ENCODE measurements at places on chromosomes 13 and 19. TPM values are rescaled to one million over a fixed set of nuclear protein-coding genes. Genes with fewer than 3 reads are reported as not detected.

ADAMTS10 gene
- total RNA-seq: 0.33 TPM

FOXA3 gene
- not detected for total RNA-seq

ZNF285 gene
- 4.5 TPM for total RNA-seq

ZNF547 gene
- 6.0 TPM for total RNA-seq

XPO4 gene
- total RNA-seq: 27.4 TPM

KLK14 gene
- 0.82 TPM for total RNA-seq

- peaks cover 18% of the 10 kb centered on the region for H3K4me1 ChIP-seq
- H3K36me3 ChIP-seq: no peaks in the 10 kb centered on the region
- DNase-seq: no peak
- H3K27me3 ChIP-seq: peaks cover 61% of the 10 kb centered on the region
These were observed 855 bp downstream of the UNC13A start for GRCh38 chr19:17687141-17687856.

DNA sequence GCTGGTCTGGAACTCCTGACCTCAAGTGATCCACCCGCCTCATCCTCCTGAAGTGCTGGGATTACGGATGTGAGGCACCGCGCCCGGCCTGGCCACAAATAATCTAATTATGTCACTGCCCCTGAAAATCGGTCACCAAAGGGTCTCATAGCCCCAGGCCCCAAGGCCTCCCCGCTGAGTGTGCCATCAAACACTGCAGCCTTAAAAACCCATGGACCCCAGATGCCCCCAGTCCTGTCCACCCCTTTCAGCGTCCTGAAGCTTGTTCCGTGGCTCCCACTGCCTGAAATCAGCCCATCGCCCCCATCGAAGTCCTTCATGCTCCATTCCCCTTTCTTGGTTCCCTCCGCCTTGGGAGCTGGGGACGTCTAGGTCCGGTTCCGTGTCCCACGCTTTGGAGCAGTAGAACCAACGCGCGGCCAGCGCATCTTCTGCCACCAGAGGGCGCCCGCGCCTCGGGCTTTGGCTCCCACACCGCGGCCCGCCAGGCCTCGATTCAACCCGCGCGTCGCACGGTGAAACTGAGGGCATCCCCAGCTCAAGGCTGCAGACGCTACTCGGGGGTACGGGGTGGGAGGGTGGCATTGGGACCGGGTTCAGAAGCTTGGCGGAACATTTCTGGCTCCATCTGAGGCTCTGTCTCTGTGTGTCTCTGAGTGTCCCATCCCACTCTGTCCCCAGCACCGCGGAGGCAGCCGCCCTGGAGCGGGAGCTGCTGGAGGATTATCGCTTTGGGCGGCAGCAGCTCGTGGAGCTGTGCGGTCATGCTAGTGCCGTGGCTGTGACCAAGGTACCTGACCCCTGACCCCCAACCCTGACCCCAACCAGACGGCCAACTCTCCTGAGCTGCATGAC, 3.5 kb downstream of the YJEFN3 start:
- H3K27me3 ChIP-seq: no peaks in the 10 kb centered on the region
- DNase-seq: peak; percentile 86
- H3K4me1 ChIP-seq: peaks cover 13% of the 10 kb centered on the region
- no peak overlapping the region for H3K4me3 ChIP-seq

- no peaks in the 10 kb centered on the region for H3K36me3 ChIP-seq
- peaks cover 7% of the 10 kb centered on the region for H3K27me3 ChIP-seq
- no peak overlapping the region for H3K27ac ChIP-seq
- H3K4me1 ChIP-seq: peaks cover 4% of the 10 kb centered on the region
- peak; percentile 72 for DNase-seq
These were observed 62.0 kb downstream of the GPR12 start for GRCh38 chr13:26698392-26699196.

DNA sequence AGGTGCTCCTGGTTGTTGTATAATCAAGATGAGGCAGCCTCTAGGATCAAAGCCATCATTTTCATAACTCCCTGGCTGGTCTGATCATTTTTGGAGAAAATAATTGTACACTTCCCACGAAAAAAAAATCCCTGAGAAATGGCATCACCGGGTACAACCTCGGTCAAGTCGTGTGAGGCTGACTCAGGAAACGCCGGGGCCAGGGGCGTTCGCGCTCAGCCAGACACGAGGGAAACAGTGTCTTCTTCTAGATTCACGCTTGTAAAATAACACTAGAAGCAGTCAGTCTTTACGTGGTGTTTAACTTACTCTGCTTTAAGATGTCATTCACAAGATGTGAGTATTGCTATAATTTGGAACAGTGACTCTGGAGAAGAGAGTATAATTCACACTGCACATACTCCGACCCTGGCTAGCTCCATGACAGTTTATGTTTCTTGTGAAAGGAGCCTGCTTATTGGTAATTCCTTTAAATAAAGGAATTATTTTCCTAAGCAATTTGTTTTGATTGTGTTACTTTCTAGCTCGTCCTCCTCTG, 109.0 kb upstream of the SOX1 start:
- H3K4me1 ChIP-seq: no peaks in the 10 kb centered on the region
- H3K36me3 ChIP-seq: no peaks in the 10 kb centered on the region
- H3K27ac ChIP-seq: no peak overlapping the region
- H3K27me3 ChIP-seq: no peaks in the 10 kb centered on the region
- no peak for DNase-seq

DNA sequence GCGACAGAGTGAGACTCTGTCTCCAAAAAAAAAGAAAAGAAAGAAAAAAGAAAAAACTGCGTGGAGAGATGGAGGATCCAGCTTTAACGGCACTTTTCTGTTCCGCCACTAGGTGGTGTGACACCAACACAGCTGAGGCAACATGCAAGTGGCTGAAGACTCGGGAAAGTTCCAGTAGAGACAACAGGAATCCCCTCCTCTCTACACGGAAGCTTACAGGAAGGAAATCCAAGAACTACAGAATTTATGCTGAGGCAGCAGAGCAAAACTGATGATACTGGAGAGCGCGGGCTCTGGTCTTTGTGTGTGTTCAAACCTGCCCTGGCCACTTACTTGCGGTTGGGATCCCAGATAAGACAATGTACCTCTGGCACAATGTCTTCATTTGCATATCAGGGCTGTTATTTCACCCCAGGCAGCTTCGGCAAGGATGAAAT, 9.9 kb downstream of the RANBP3 start:
- H3K27me3 ChIP-seq: no peaks in the 10 kb centered on the region
- H3K4me3 ChIP-seq: peak overlapping the region; percentile 50
- DNase-seq: no peak
- H3K36me3 ChIP-seq: peaks cover 42% of the 10 kb centered on the region
- H3K27ac ChIP-seq: peak overlapping the region; percentile 73
- peaks cover 78% of the 10 kb centered on the region for H3K4me1 ChIP-seq

GRCh38 chr13:103371271-103371670, 305.1 kb upstream of the SLC10A2 start:
- no peak for DNase-seq
- H3K4me1 ChIP-seq: no peaks in the 10 kb centered on the region
- no peak overlapping the region for H3K4me3 ChIP-seq
- no peaks in the 10 kb centered on the region for H3K27me3 ChIP-seq

GRCh38 chr13:27117158-27117557, 54.5 kb downstream of the USP12 start:
- H3K27me3 ChIP-seq: no peaks in the 10 kb centered on the region
- H3K4me3 ChIP-seq: no peak overlapping the region
- no peak overlapping the region for H3K27ac ChIP-seq
- peaks cover 79% of the 10 kb centered on the region for H3K4me1 ChIP-seq

- DNase-seq: no peak
- no peaks in the 10 kb centered on the region for H3K36me3 ChIP-seq
- H3K4me1 ChIP-seq: peaks cover 8% of the 10 kb centered on the region
- no peak overlapping the region for H3K4me3 ChIP-seq
- no peak overlapping the region for H3K27ac ChIP-seq
- no peaks in the 10 kb centered on the region for H3K27me3 ChIP-seq
These were observed 228.5 kb downstream of the ZIC5 start for GRCh38 chr13:99743094-99743493.

DNA sequence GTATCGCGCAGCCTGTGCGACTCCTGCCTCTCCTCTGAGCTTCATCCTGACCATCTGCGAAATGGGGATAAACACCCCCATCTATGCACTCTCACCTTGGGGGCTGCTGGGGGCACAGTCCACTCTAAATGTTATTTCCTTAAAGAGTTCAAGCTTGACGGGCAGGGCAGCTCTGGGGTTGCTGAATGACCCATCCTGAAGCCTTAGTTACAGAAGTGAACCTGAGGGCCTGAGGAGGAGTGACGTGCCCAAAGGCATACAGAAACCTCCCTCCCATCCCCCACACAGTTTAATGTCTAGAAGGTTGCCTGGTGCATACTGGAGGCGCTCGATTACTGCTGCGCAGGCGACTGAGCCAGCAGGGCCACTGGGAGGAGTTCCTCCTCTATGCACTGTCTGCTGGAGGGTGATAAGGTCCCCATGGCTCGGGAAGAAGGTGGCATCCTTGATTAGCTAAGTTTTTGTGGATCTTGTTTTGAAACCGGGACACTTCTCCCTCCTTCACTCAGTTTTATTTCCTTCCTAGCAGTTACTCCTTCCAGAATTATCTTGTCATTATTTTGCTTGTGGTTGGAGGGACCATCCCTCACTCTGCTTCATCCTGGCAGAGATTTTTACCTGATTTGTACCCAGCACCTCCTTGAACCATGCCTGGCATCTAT, 572 bp upstream of the FKBP8 start:
- H3K36me3 ChIP-seq: peaks cover 17% of the 10 kb centered on the region
- H3K27me3 ChIP-seq: peaks cover 4% of the 10 kb centered on the region
- peak overlapping the region; percentile 90 for H3K4me3 ChIP-seq
- DNase-seq: no peak
- H3K4me1 ChIP-seq: peaks cover 23% of the 10 kb centered on the region
- peak overlapping the region; percentile 90 for H3K27ac ChIP-seq

DNA sequence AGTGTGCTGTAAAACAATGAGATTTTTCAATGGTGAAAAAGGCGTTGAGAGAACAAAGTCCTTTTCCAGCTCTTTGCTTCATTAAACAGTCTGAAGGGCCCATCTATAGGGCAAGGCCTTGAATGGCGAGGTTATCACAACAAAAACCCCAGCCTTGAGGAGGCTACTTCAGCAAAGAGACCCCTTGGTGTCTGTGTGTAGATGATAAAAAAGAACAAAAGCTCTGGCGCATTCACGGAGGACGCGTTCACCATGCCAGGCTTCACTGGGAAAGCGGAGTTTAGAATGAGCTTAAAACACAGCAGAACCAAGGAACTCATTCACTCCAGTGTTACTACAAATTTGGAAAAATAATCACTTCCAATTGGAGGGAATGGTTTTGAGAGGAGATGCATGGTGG, 530.0 kb upstream of the ARGLU1 start:
- no peak for DNase-seq
- no peaks in the 10 kb centered on the region for H3K4me1 ChIP-seq
- no peaks in the 10 kb centered on the region for H3K27me3 ChIP-seq
- H3K4me3 ChIP-seq: no peak overlapping the region

DNA sequence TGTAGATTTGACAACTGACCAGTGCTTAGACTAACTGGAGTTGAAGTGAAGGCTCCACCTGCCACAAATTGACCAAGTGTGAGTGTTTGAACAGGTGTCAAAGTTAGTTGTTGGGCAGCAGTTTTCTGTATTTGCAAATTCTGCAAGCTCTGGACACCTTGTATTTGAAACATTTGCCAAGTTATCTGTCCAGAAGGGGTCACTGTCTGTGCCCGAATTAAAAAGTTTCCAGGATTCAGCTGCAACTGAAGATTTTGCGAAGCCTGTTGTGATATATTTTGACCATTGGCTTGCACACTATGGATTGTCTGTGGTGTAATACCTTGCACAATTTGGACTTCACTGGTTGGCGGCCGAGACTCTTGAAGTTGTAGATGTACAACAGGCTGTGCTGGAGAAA, 1690.7 kb downstream of the SLITRK5 start:
- H3K4me1 ChIP-seq: no peaks in the 10 kb centered on the region
- no peaks in the 10 kb centered on the region for H3K36me3 ChIP-seq
- no peaks in the 10 kb centered on the region for H3K27me3 ChIP-seq
- DNase-seq: no peak
- H3K4me3 ChIP-seq: no peak overlapping the region

- DNase-seq: no peak
- H3K27ac ChIP-seq: peak overlapping the region; percentile 87
- peak overlapping the region; percentile 6 for H3K4me3 ChIP-seq
- peaks cover 56% of the 10 kb centered on the region for H3K4me1 ChIP-seq
These were observed 2.5 kb upstream of the S1PR4 start for GRCh38 chr19:3175781-3176714.

DNA sequence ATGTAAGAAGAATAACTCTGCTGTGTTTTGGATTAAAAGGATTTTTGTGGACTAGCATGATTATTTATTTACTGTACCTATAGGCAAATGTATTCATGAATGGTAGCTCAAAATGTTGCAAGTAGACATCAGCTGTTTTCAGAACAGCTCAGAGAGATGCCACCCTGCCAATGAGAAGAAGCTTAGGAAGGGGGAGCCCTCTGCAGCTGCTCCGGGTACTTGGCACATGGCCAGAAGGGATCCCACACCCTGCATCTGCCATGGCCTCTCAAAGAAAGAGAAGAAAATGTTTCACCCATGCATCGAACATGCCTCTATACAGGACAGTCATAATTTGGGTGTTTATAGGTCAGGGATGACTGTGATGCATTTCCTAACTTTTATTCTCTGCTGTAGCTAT, 30.5 kb upstream of the MBNL2 start:
- no peaks in the 10 kb centered on the region for H3K36me3 ChIP-seq
- no peak overlapping the region for H3K4me3 ChIP-seq
- no peak for DNase-seq
- H3K4me1 ChIP-seq: no peaks in the 10 kb centered on the region
